ENCODE measurements at places on chromosomes 1 and 21.

DNA sequence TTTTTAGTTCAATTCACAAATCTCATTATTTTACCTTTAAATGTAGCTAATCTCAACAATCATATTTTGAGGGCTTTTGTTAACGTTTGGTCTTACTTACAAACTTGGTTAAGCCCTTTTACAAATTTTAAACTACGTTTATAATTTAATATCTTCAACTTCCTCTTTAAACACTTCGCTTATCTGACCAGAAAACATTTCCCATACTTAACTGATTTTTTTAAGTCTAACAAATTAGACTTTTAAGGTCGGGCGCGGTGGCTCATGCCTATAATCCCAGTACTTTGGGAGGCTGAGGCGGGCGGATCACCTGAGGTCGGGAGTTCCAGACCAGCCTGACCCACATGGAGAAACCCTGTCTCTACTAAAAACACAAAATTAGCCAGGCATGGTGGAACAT is 300.9 kb downstream of the LMX1A start:
- DNase-seq = no peak

DNA sequence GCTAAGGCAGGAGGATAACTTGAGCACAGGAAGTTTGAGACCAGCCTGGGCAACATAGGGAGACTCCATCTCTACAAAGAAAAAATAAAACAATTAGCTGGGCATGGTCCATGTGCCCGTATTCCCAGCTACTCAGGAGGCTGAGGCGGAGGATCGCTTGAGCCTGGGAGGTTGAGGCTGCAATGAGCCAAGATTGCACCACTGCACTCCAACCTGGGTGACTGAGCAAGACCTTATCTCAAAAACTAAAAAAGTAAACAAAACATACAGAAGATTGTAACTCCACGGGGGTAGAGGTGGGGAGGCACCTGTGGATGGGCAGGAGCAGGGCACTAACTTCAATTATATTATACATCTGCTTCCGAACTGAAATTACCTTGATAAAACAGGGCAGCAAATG is 4.6 kb downstream of the S100B start:
- DNase-seq = no peak

- DNase-seq = no peak
Observed at GRCh38 chr1:155773221-155773620, 83.8 kb downstream of the GON4L start.

DNA sequence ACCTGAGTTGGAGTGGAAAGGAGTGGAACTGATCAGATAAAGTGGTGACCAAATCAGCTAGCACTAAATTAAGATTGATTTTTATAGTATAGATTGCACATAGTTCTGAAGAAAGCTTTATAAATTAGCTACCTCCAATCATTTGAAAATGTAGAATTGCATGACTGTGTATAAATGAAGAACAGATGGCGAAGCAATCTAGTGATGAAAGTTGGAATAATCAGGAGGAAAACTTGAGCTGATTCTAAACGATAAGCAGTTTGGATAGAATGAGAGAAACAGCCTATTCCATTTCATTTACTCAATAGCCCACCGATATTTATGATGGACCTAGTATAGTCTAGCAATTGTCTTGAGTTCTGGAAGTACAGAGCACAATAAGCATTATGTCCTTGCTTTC is 661.5 kb downstream of the PLA2G4A start:
- DNase-seq = no peak

DNA sequence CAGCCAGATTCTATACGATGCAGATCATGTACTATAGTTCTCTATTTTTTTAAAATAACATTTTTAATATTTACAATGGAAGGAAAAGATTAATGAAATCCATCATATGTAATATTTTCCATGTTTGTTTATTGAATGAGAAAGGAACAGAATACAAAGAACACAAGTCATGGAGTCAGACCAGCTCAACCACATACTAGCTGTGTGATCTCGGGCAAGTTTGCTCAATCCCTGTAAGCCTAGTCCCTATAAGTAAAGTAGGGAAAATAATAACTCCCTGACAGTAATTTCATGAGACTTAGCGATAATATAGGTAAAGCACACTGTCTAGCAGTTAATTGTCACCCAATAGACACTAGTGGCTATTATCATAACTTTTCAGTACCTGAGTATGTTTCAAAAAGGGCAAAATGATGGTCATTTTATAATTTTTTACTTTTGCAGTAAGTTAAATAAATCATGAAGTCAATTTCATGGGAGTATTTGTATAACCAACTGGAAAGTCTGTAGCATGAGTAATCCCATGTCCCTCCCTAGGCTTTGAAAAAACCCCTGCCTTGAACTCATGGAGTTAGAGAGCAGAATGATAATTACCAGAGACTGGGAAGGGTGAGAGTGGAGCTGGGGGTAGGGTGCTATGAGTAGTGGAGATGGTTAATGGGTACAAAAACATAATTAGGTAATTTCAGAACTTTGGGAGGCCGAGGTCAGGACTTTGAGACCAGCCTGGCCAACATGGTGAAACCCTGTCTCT is 37.0 kb upstream of the EPS15 start:
- DNase-seq = no peak

GRCh38 chr1:46218443-46218842 is 15.3 kb downstream of the LURAP1 start:
- DNase-seq = no peak

DNA sequence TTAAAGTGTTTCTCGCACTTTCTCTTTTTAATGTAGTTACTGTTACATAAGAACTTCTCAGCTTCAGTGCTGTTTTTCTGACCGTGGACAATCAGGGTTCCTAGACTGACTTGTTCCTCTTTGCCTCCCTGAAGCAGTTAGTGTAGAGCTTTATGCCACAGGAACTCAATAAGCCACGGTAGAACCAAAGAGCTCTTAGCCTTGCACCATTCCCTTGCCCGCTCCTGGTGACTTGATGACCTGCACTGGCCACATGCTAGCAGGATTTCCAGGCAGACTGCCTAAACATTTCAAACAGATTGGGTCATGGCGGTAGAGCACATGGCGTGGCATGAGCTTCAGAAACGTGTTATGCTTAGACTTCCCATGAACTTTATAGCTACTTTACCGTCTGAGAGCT is 18.8 kb upstream of the FASLG start:
- no peak for DNase-seq

- no peak for DNase-seq
Observed at GRCh38 chr1:209367061-209367772, 216.3 kb upstream of the CAMK1G start.

GRCh38 chr1:215479567-215479966 is 87.5 kb upstream of the KCTD3 start:
- DNase-seq = no peak

GRCh38 chr1:89640440-89640839 is 7.5 kb downstream of the LRRC8C start:
- DNase-seq = no peak

DNA sequence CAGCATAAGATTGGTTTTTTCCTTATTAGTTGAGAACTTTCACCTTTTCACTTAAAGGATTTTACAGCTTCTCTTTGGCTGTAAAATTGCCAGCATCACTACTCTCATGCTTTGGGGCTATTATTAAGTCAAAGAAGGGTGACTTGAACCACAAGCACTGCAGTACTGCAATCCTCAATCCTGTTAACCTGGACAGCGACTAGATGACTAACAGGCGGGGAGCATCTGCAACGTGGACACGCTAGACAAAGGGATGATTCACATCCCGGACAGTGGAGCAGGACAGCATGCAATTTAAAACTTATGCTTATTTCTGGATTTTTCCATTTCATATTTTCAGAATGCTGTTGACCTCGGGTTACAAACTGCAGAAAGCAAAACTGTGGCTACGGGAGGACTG is 8.1 kb downstream of the ARV1 start:
- no peak for DNase-seq

- no peak for DNase-seq
Observed at GRCh38 chr21:44024257-44024656, 12.1 kb downstream of the TRAPPC10 start.

- no peak for DNase-seq
Observed at GRCh38 chr1:39637361-39637760, 2.1 kb downstream of the HEYL start.

DNA sequence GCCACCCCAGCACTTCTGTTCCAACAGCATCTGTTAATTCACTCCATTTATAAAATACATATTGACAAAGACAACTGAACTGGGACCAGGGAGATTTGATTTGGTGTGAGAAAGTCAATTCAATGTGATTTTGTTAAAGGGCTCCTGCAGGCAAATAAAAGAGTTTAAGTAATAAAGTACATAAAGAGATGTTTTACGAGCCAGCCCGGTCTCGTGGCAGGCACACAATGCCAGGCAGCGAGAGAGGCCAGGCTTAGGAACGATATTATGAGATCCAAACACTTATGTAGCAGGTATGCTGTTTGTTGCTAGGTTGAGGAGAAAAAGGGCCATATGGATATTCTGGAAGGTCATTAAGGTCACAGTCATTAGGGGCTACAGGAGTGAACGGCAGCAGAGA is 227.1 kb downstream of the KCTD3 start:
- no peak for DNase-seq

DNA sequence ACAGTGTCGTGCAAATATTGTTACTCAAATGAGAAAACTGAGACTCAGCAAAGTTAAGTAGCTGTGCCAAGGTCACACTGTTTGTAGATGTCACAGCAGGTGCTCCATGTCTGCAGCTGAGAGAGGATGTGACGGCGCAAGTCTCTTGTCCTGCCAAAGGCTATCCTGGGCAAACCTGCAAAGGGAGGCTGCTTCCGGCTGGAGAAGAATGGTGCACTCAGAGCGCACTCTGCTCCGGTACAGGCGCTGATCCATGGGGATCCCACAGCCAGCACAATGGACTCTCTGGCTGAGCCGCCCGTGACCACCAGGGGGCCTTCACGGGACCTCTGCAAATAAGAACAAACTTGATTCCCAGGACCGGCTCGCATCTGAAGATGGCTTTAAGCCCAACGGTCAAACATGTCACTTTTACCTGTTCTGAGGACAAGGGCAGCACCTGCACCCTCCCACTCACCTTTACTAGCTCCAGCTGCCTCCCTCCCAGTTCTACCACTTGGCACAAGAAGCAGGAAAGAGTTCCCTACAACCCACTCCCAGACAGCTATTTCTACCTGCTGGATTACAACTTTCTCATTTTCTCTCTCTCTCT is 21.9 kb downstream of the RD3 start:
- peak; percentile 85 for DNase-seq

DNA sequence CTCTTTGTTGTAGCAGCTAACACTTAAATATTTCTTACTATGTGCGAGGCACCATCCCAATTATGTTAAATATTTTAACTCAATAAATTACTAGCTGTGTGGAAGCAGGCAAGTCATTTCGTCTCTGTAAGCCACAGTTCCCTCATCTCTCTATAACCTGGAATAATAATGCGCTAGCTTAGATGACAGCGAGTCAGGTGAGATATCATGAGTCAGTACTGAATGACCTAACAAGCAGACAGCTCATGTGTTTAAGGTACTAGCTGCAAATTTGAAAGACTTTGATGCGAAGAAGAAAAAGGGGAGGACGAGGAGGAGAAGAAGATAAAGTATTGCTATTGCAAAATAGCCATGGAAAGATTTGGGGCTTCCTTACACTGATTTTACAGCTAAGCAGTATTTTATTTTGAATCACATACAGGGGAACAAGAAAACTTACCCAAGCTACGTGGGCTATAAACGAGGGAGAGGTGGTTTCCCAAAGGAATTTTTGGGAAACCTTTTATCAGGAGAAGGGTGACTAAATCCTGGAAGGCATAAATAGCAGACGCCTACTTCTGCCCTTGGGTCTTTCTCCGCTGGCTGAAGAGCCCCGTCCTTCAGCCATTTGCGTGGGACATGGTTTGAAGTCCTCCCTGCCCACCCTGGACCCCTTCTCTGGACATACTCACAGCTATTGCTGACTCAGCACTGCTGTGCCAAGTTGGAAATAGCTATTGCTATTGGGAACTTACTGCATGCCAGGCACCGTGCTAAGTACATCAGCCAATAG is 8.9 kb downstream of the CITED4 start:
- no peak for DNase-seq

DNA sequence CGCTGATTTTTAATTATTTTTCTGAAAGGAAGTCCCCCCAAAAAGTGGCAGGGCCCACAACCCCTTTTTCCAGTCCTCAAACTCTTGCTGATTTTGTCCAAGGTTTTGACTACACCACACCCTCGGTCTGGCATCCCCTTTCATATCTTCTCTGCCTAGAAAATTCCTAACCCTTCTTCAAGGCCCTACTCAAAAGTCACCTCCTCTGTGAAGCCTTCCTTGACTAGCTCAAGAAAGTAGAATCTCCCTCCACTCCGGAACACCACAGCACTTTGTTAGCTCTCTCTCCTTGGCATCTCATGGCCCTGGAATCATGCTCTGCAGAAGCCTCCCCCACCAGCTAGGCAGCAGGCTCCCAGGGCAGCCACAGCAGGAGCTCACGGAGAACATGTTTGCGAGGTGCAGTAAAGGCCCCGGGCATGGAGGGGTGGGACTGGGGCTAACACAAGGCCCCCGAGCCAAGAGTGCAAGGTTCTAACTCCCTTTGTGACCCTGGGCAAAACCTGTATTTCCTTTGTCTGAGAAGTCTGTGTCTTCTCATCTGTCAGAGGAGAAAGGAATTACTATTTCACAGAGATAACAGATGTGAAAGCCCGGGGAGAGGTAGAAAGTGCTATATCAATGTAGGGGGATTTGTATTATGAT is 17.7 kb upstream of the S100A7 start:
- DNase-seq = no peak

- no peak for DNase-seq
Observed at GRCh38 chr1:153608742-153609584, 4.0 kb downstream of the S100A16 start.

GRCh38 chr1:197763307-197763706 is 12.0 kb downstream of the DENND1B start:
- DNase-seq = no peak

GRCh38 chr1:160560045-160560705 is 19.1 kb downstream of the CD84 start:
- no peak for DNase-seq

DNA sequence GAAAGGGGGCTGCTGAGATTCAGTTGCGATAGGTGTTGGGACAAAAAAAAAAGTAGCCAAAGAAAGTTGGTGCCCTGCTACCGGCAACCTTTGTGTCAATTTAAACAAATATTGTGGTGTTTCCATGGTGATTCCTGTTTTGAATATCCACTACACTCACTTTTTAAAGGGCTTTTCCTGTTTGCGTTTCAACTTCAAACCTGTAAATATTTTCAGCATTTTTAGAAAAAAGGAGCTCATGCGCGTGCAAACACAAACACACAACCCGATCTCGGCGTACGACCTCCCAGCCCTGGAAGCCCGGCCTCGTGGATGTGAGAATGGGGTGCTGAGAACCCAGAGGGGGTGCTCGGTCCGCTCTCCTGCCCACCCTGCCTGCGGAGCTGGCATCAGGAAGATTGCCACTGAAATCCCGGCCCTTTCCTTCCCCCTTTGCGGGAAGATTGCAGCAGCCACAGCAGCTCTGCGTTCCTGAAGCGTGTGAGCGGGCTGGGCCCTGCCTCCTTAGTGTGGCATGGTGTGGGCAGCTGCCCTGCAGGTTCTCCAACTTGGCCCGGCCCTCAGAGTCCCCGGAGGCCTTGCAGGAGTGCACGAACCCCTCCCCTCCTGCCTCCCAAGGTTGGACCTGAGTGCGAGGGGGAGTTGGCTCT is 34.8 kb downstream of the CASZ1 start:
- DNase-seq = no peak

GRCh38 chr1:199742547-199742946 is 285.0 kb upstream of the NR5A2 start:
- no peak for DNase-seq

GRCh38 chr1:61183471-61184039 is 101.2 kb downstream of the NFIA start:
- DNase-seq = no peak

- no peak for DNase-seq
Observed at GRCh38 chr1:162009501-162010174, 14.0 kb downstream of the OLFML2B start.
